Stimulated activated CD8-positive, alpha-beta memory T cell treated with anti-CD3 and anti-CD28 coated beads, Interleukin-12 subunit alpha, Interleukin-12 subunit beta, amount 100 ng/mL, for 4 hours (primary cell): ENCODE measurements at places on chromosomes 4 and X.

DNA sequence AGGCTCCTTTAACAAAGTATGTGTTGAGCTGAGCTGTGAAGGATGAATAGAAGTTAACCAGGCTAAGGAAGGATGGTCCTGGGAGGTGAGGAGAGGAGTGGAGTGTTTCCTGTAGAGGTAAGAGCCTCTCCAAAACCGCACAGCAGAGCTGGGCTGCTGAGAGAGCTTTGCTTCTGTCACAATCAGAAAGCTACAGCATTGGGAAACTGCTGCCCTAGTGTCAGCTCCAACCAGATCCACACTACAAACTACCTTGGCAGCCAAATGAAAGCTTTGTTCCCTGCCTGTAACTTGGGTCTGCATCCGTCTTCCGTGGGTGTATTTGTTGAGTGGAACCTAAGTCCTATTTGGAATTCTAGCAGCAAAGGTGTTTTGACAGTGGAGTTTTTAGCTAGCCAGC lies 91.8 kb downstream of the REPS2 start:
- DNase-seq, result no peak

- no peak for DNase-seq
Measured at GRCh38 chr4:151227731-151228130, 49.2 kb upstream of the PRSS48 start.

DNA sequence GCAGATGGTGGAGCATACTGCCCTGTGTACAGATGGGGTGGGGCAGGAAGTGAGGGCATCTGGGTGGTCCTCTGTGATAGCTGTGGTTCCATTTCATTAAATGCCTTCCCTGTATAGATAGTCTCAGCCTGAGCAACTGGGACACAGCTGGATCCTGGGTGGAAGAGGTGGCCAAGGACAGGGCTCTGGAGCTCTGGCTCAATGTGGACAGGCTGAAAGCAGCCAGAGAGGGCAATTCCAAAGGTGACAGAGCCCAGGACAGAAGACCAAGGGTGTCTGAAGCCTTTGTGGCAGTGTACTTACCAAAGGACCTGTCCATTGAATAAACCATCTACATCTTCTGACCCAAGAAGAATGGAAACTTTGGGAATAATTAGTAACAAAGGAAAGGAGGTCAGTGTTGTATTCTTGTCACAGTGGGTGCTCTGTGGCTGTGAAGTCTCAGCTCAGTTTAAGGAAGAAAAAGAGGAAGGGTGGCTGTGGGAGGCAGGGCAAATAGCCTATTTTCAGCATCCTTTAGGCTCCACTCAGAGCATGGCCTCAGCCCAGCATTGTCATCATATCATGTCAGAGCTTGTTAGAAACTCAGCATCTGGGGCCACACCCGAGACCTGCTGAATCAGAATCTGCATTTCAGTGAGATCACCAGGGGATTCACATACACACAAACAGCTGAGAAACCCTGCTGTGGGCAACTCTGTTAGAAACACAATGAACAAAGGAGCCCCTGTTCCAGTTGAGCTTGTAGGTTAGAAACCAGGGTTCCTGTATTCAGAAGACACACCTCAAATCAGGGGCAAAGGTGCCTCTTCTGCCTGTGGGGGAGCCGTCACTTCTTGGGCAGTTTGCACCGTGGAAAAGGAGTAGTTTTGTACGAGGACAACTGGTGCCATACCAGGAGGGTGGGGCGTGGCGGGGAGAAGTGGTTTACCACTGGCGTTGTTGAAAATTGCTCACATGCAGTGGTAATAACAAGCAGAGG lies 168.6 kb downstream of the PTTG2 start:
- DNase-seq, result peak; percentile 44

GRCh38 chr4:187000281-187000680 lies 276.6 kb upstream of the FAT1 start:
- no peak for DNase-seq

GRCh38 chr4:139299536-139299935 lies 1.8 kb upstream of the NAA15 start:
- no peak for DNase-seq

- no peak for DNase-seq
Measured at GRCh38 chr4:68129793-68130192, at the start of gene TMPRSS11F. Gene TMPRSS11F, minus strand, starts transcription at chr4:68129869. Its CDS starts 49 bp downstream, at chr4:68129820.
